ENCODE measurements at places on chromosomes 12 and 14.
A peak's percentile ranks its signal among the peaks of the same experiment; 100 is the strongest.

GRCh38 chr14:41873686-41874317 lies 267.1 kb downstream of the LRFN5 start:
- DNase-seq: no peak

GRCh38 chr14:25484906-25485305 lies 435.0 kb upstream of the STXBP6 start:
- no peak for DNase-seq

- DNase-seq: no peak
These were observed 8.3 kb downstream of the BMP4 start for GRCh38 chr14:53948205-53948884.

- DNase-seq: no peak
These were observed 3.2 kb upstream of the SPTSSA start for GRCh38 chr14:34465069-34465859.

DNA sequence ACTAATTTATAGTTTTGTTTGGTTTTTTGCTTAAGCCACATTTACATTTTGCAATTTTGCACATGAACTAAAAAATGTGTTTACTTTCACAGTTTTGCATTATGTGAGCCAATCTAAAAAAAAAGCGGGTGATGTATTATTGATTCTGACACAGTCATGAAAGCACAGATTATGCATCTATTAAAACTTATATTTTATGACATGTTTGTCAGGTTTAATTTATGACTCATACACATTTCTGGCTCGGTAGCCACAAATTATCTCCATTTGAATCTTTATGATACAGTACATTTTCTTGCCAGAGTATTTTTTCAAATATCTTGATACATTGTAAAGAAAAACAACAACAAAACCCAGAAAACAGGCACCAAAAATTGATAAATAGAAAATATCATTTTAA lies 280.4 kb upstream of the GRIP1 start:
- no peak for DNase-seq

GRCh38 chr12:51442324-51442723 lies 17.7 kb downstream of the SLC4A8 start:
- DNase-seq: no peak

DNA sequence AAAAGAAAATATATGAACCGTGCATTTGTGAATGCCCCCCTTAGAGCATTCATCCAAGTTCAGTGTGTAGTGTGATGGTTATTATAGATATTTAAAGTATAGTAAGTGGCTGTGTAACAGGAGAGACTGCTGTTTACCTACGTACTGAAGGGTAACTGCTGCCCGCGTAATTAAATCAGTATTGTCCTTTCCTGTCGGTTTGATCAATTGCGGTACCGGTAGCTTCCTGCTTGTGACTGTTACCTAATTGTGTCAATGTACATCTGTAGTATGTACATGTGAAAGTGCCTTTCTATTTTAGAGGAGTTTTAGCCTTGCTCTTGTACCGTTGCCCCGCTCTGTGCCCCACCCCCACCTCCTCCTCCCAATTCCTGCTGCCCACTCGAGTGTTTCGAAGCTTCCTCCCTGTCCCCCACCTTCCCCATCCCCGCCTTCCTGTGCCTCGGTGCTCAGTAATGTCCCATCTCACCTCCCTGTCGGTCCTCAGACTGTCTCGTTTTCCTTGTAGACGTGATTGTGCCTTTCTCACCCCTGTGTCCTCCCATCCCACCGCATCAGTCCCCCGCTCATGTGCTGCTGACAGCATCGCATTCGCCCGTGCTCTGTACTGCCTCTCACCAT lies 75.0 kb downstream of the KICS2 start:
- DNase-seq: no peak

GRCh38 chr12:119229837-119230236 lies 51.1 kb downstream of the HSPB8 start:
- no peak for DNase-seq

DNA sequence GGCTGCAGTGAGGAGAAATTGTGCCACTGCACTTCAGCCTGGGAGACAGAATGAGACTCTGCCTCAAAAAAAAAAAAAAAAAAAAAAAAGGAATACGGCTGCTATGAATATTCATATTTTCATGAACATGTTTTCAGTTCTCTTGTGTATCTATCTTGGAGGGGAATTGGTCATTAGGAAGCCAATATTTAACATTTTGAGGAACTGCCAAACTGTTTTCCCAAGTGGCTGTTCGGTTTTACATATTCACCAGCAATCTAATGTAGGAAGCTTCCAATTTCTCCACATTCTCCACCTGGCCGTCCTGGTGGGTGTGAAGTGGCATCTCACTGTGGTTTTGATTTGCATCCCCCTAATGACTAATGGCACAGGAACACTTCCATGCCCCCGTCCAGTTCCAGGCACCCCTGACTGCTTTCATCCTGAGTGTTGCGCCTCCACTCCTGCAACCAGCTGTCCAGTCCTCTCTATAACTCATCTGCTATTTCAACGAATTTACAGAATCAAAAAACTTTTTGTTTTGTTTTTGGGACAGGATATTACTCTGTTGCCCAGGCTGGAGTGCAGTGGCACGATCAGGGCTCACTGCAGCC lies 5.7 kb downstream of the STXBP6 start:
- no peak for DNase-seq

- no peak for DNase-seq
These were observed 116.3 kb downstream of the GLT1D1 start for GRCh38 chr12:128969480-128970055.

DNA sequence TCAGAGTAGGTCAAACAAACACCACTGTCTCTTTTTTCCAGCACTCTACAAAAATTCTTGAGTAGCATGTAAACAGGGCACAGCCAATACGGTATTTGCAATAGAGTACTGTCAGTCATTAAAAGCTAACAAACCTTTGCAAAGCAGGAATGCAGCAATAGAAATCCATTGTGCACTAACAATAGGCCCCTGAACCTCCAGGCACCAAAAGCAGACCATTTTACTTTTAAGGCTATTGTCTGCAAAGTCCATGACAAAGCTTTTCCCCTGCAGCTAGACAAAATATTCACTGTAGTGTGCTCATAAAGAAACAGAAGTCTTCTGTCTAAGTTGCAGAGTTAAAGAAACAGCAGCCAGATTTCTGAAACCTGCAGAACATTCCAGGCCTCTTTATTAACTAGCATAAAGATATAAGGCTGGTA lies 191.9 kb downstream of the SOX5 start:
- no peak for DNase-seq

- no peak for DNase-seq
These were observed 524.8 kb upstream of the ATP2B1 start for GRCh38 chr12:90233168-90234100.

DNA sequence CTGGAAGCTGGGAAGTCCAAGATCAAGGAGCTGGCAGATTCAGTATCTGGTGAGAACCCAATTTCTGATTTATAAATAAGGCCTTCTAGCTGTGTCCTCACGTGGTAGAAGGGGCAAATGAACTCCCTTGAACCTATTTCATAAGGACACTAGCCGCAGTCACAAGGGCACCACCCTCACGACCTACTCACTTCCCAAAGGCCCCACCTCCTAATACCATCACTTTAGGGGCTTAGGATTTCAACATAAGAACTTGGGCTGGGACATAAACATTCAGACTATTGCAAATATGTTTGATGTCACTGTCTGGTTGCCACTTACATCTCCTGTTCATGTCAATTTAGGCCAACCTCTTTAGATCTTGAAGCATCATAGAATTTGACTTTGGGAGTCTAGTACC lies 10.8 kb upstream of the CNIH1 start:
- no peak for DNase-seq

DNA sequence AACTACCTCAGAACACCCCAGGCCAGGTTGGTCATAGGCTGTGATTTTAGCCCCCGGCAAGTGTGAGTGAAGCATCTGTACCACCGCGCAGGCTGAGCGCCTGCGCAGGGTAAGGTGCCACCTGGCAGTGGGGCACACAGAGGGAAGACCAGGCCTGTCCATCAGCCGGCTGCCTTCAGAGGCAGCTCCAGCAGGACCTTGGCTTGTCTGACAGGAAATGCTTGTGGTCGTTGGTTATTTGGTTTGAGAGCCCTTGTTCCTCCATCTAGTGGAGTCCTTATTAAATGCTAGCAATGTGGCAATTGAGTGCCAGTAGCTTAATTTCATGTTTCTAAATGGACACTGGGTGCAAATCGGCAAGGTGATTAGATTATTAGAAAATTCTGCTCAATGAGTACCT lies 27.5 kb downstream of the SLC25A29 start:
- no peak for DNase-seq

- no peak for DNase-seq
These were observed 79.3 kb downstream of the ARF6 start for GRCh38 chr14:49972131-49972671.

- no peak for DNase-seq
These were observed 95.0 kb downstream of the KLHL28 start for GRCh38 chr14:44866770-44867169.

- DNase-seq: no peak
These were observed 72.7 kb downstream of the WSCD2 start for GRCh38 chr12:108201808-108202207.

- no peak for DNase-seq
These were observed 37.3 kb downstream of the RFLNA start for GRCh38 chr12:124332058-124332672.

- DNase-seq: no peak
These were observed 84.9 kb downstream of the WSCD2 start for GRCh38 chr12:108213871-108214445.

GRCh38 chr14:42130815-42131214 lies 524.1 kb downstream of the LRFN5 start:
- DNase-seq: no peak

- DNase-seq: peak; percentile 30
These were observed 747 bp upstream of the DACT1 start for GRCh38 chr14:58637040-58637390.

GRCh38 chr14:21203470-21204166 lies 47.8 kb upstream of the OR5AU1 start:
- no peak for DNase-seq

DNA sequence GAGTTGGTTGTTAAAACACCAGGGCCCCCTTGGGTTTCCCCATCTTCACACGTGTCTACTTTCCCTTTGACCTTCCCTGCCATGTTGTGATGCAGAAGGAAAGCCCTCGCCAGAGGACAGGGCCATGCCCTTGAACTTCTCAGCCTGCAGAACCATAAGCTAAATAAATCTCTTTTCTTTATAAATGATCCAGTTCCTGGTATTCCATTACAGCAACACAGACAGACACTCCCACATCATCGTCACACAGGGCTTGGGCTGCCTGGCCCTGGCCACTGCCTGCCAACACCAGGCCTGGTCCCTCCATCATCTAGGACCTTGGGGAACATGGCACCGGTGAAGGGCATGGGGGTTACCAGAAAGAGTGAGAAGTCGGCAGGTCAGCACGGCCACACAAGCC lies 84.8 kb downstream of the DPF3 start:
- no peak for DNase-seq

GRCh38 chr14:29085546-29085945 lies 319.0 kb downstream of the FOXG1 start:
- DNase-seq: no peak

GRCh38 chr12:16763901-16764300 lies 157.9 kb upstream of the LMO3 start:
- DNase-seq: no peak

DNA sequence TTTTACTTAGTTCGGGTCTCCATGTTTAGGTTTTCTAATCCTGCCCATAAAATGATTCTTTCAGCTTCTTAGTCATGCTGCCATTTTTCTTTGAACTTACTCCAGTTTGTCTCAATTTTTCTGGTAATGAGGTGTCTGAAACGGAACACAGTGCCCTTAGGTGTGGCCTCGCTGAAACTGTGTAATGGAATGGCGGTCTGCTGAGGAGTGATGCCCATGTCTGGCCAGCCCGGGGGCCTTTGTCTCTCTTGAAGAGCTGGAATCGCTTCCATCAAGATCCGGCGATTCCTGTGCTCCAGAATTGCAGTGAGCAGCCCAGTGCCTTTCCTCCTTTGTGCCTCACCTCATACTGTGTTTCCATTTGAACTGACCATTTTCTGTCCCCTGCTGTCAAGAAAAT lies 112.5 kb downstream of the FBXL14 start:
- no peak for DNase-seq

DNA sequence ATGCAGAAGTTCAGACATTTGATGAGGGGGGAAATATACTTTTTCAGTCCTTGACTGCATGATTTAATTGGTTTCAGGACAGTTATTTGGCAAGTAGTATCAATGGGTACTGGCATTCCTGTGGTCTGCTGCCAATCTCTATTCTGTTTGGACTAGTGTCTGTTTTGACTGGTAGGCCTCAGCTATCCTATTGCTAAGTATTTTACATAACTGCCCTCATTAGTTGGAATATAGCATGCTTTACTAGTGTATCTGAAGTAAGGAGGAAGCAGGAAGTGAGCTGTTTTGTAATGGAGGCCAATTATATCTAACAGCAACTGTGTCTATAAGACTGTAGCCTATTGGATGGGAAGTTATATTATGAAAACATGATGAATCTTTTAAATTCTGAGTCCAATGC lies 104.3 kb downstream of the FLRT2 start:
- DNase-seq: no peak

DNA sequence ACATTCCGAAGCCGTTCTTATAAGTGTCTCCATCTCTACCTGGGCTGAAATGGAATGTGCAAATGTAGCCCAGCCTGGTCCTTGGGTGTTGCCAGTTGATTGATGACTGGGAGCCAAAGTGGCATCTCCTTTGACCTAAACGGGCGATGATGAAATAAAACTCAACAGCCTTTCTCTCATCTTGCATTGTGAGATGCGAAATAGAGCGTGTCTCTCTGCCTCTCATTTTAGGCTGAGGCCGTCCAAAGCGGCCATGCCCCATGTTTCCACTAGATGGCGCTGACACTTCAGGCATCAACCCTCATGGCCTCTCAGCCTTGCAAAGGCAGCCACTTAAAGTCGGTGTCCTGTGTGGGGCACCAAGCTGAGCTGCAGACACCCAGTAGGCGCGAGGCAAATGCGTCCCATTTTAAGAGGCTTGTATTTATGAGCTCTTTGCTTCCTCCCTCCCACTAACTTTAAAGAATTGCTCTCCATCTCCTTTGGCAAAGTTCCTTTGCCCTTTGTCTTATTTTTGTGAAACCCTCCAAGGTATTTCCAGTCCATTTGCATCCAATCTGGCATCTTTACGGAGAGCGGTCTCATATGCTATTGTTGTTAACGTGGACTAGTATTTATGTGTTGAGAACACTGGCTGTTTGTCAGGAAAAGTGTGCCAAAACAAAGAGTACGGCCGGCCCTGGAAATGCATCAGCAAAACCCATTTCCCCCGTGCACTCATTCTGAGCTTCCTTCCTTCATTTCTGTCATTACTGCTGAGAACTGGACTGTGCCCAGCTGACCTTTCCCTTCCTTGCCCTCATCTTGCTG lies 25.0 kb downstream of the GPRC5A start:
- DNase-seq: peak; percentile 76

DNA sequence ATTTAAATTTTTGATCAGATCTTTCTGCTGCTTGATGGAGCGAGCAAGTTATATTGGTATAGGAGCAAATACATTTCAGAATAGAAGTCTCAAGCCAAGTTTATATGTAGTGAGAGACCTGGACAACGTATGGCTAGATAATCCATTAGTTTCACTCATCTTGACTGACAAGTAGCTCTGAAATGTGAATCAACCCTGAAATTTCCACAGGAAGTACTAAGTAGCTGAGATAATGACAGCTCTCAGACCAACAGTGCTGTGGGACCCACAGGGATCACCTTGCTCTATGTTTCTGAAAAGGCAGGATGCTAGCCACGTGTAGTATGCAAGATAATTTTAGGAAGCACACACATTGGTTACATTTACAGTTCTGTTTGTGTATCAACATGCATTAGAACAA lies 258.6 kb upstream of the FOXN3 start:
- no peak for DNase-seq

All from stimulated activated CD4-positive, alpha-beta T cell treated with anti-CD3 and anti-CD28 coated beads, Interleukin-12 subunit alpha, Interleukin-12 subunit beta, amount 100 ng/mL, for 48 hours (primary cell).